ENCODE measurements at places on chromosomes 3 and 15.

- DNase-seq = no peak
Observed at GRCh38 chr3:55297245-55297644, 189.9 kb downstream of the WNT5A start.

DNA sequence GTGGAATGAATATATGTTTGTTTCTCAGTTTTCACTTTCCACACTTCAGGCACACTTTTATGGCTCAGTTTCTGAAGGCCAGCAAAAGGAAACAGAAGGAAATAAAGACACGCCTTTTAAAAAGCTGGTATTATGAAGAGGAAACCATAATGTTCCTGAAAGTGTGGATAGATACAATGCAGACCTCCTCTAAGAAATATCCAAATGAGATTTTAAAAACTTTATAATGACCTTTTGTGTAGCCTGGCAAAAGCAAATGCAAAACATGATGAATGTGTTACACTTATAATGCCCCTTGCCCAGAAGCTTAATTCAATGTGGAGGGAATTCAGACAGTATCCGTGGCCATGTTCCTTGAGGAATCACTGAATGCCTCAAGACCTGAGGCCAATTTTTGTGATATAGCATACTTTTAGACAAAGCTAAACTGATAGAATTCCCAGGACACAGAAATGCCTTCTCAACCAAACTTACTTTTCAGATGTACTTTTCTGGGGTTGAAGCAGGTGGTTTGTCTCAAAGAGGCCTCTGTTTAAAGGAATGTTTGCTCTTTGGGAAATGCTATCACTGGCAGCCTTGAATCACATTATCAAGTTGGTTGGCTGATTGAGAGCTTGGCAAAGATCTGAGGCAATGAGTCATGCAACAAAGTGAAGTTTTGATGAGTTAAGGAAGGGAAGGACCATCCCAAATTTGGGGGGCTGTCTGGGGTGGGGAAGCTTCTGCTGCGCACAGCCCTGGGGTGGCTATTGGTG is 77.1 kb upstream of the CACNA2D3 start:
- no peak for DNase-seq

DNA sequence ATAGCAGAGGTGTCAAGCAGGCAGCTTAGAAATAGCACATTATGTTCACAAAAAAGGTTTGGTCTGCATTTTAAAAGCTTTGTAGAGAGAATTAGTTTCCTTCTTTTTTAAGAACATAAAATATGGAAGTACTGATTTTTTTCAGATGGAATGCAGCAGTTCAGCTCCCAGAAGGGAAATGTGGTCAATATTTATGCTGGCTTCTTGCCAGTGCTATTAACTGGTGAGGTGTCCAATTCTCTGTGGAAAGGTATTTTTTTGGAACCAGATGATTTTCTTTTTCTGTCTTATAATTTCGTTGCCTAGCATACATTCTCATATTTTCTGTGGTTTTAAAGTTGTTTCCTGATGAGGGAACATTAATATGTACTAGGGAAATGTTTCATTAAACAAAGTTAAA is 211.4 kb upstream of the ZNF385D start:
- DNase-seq = no peak

- DNase-seq = no peak
Observed at GRCh38 chr3:107810171-107811071, 280.4 kb downstream of the CD47 start.

GRCh38 chr3:29168696-29169095 is 112.2 kb upstream of the RBMS3 start:
- no peak for DNase-seq

- no peak for DNase-seq
Observed at GRCh38 chr3:120764206-120764605, 21.7 kb downstream of the GTF2E1 start.

Data from stimulated activated CD8-positive, alpha-beta memory T cell treated with anti-CD3 and anti-CD28 coated beads, Interleukin-7, amount 100 ng/mL, for 1 hour (primary cell).